ENCODE measurements at places on chromosomes 1 and 21.

GRCh38 chr1:21935891-21936365 is 1.2 kb downstream of the HSPG2 start:
- DNase-seq = no peak

GRCh38 chr21:25369524-25370300 is 237.6 kb downstream of the MRPL39 start:
- DNase-seq = no peak

DNA sequence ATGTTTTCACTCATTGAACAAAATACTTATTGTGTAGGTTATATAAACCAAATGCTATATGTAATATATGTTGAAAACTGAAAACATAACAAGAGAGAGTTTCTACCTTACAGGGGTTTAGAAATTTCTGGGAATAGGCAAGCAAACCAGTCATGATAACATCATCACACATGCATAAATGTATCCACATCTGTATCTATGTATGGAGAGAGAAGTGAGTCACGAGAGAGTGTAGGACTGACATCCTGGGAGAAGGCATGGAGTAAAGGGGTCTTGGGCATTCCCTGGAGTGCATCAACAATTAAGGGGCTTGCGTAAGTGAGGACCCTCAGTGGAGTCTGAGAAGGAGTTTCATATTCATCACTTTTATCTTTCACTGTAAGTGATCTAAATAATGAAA is 65.5 kb downstream of the PCNX2 start:
- DNase-seq = no peak

GRCh38 chr1:214615871-214616270 is 12.9 kb downstream of the CENPF start:
- DNase-seq = no peak

GRCh38 chr1:180542113-180542837 is 16.5 kb upstream of the OVAAL start:
- DNase-seq = no peak

DNA sequence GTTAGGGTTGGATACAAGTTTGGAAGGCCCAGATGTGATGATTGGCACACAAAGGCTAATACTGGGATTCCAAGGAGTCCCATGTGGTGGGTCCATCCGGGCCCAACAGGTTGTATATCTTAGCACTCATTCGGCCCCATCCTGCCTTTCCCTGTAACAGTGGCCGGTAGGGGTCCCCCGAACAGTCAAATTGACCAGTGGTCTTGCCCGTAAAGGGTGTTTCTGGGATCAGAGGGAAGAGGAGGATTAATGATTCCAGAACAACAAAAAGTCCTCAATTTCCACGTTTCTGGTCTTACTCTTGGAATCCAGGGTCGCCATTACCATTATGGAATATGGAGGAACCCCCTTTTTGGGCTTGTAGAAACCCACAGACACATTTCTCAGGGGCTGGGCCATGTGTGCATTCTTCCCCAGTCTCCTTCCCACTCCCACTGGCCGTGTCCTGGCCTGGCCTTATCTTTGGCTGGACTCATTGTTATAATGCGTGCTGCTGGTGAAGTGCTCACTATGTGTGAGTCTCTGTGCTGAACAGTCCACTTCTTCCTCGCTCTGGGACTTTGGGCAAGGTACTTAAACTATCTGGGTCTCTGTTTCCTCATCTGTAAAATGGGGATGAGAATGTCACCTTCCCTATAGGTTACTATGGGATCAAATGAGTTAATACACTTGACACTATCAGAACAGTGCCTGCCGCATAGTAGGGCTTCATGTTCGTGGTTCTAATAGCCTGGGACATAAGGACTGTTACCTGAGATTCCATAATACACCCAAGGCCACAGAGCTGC is 161.8 kb downstream of the DYRK1A start:
- DNase-seq = no peak

- no peak for DNase-seq
Measured at GRCh38 chr1:163523375-163524029, 201.7 kb downstream of the NUF2 start.

DNA sequence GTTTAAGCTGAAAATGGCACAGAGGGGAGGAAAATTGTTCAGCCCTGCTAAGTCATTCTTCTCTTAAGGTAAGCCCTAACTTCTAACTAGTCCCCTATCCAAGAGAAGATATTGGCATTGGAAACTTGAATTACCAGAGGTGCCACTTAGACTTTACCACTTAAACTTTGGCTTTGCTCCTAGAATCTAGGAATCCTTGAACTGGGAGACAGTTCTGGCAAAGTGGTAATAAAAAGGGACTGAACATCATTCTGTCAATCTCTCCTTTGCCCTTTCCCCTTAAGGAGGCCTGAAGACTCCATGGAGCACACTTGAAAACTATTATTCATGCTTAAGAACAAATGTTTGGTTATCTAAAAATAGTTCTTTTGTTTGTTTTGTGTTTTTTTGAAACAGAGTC is 8.4 kb downstream of the ATP1A4 start:
- DNase-seq = no peak

DNA sequence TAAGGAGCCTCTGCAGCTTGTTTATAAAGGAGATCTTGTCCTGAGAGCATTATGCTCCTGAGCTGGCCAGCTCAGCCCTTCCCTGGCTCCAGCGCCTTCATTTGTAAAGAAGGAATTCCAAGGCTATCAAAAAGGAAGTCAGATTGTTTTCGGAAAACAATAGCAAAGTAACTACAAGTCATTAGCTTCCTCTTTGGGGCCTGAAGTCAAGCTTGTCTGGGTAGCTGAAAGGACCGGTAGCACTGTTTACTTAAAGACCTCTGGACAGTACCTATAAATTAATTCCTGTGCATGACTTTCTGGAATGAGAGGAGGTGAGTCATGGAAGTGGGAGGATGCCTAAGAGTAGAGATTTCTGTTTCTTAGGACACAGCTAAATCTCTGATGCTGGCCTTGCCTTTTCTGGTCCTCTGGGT is 20.7 kb upstream of the GJA5 start:
- DNase-seq = no peak

GRCh38 chr1:45007311-45007710 is 3.8 kb downstream of the HECTD3 start:
- DNase-seq = no peak

GRCh38 chr21:36288651-36289243 is 31.2 kb upstream of the MORC3 start:
- no peak for DNase-seq

DNA sequence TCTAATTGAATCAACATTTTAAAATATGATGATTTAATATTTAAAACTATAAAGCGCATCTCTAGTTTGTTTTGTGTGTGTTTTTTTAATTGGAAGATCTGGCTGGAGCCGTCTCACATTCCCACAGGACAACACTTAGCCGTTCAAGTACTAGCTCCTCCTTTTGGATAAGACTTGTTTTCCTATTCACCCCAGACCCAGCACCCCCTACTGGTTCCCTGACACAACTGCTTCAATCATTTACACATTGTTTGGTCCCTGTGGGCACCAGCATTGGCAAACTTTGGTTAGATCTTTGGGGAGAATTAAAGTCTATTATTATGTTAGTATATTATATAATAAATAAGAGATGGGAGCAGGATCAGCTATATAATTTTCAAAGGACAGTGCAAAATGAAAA is 34.5 kb downstream of the TYW3 start:
- DNase-seq = no peak

GRCh38 chr1:223048026-223048425 is 95.0 kb downstream of the TLR5 start:
- no peak for DNase-seq

GRCh38 chr21:45889961-45890360 is 91.6 kb upstream of the COL6A1 start:
- no peak for DNase-seq

DNA sequence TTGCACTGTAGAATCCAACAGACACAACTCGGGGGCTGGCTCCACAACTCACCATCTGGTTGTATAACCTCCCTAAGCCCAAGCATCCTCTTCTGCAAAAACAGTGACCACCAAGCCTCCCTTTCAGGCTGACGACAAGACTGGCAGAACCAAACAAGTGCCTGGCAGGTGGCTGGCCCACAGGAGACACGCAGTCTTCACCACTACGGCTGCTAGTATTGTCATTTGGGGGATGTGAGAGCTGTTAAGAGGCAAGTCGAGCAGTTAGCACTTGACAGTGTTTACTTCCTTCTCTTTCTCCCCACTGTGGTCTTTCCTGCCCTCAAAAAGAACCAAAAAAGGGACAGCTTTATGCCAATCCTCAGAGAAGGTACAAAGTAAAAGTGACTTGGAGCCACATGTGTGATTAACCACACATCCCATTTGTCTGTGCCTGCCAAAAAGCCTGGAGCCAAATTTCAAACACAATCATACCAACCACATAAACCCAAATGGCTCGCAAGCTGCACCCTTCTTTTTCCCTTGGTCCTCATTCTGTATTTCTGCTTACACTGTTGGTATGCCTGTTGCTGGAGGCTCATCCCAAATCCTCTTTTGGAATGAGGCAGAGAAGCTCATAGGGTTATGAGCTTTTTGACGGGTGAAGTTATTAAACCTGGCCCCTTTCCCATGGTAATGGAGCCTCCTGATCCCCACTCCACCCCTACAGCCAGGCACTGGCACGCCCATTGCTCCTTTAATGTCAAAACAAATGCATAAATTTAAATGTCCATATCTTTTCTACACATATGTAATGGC is 94.1 kb downstream of the TGFBR3 start:
- no peak for DNase-seq

DNA sequence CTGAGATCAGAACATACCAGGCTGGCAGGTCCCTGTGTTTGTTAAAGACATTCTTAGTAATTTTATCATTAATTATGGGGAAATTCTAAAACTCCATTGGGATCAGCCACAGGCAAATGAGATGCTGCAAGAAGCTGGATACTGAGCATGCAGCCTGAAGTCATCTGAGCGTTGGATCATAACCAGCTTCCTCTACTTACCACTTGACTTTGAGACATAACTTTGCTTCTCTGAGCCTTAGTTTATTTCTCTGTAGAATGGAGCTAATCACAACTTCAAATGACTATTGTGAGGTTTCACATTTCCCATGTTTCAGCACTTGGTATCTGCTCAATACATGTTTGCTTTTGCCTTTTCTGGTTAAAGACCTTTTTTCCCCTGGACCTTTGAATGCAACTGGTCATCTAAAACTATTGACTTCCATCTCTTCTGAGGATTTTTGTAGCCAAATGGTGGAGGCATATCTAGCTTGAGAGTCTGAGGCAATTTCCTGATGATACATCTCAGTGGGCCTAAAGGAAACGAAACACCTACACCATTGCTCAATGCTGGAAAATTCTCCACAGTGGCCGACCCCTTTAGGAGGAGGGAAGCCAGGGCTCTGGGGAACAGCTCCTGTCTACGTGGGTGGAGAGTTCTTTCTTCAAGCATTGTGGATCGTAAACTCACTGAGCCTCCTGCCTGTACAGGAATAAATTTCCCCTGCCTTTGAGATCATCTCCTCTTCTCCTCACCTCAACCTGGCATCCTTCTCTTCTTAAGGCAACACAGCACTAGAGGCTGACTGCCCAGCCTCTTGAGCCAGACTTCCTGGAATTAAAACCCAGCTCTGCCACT is 109.1 kb upstream of the HOOK1 start:
- DNase-seq = no peak

GRCh38 chr1:38560457-38560856 is 299.1 kb downstream of the RRAGC start:
- DNase-seq = no peak

DNA sequence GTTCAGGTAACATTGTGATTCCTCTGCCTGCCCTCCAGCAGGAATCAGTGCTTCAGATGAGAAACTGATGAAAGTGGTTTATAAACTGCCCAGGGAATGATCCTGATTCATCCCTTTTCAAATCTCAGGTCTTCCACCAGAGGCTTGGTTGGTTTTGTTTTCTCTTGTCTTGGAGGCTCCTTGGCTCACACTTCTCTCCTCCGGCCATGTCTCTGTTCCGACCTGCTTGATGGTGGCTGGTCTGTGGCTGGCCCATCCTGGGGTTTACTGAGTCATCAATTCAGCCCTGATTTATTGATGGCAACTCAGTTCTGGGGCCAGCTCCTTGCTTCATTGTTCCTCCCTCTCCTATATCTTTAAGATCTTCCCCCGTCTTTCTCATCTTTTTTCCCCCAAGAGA is 56.6 kb upstream of the SLC2A1 start:
- DNase-seq = no peak

DNA sequence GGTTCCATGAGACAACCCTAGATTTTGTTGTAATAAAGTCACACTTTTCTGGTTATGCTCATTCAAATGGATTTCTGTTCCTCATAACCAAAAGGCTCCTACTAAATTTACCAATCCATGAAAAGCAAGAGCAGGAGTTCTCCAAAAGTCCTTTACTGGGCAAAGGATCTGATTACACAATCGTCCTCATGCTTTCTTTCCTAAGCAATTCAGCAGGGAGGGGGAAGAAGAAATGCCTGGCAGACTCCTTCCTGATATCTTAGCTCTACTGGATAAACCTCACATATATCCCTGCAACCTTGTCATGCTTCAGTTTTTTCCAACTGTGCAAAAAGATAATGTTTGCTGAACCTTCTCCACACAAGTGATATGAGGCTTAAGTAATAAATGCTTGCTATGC is 67.6 kb upstream of the GUCA2B start:
- no peak for DNase-seq

DNA sequence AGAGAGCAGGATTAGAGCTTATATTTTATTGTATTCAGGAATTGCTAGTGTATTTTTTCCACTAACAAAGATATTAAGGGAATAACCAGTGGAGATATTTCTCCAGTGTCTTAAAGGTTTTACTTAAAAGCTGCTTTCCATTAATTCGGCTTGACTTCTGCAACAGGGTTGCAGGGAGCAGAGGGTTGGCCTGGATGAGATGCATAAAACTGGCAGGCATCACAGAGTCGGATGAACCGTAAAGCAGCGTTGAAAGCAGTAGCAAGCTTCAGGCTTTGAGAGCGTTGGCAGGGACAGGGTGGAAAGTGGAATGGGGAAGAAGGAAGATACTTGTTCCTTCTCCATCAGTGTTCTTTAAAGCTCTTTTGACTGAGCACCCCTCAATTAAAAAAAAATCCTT is 237.2 kb downstream of the LMO4 start:
- DNase-seq = no peak

DNA sequence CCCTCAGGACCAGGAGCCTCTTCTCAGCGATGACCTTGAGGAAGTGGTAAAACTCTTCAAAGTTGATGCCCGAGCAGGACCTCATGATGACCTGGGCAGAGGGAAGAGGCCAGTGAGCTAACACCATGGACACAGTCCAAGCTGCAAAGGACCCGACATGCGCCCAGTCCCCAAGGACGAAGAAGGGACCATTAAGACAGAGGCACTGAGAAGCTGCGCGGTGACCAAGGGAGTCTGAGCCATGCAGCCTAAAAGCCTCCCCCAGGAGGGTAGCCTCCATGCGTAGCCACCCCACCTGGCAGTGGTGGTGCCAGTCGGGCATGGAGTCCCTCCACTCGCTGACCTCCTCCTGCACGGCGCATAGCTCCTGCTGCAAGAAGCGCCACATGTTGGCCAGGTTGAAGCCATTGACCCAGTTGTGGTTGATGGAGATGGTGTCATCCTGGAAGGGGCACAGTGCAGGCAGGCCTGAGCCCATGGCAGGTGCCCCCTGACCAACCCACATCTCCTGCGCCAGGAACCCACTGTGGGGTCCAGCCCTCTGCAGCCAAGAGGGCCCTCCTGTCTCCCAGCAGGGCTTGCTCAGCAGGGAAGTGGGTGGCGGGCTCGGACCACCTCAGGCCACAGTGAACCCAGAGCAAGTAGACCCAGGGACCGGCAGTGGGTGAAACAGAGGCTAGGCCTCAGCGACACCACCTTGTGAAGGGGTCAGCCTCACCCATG is 2.4 kb downstream of the JMJD4 start:
- DNase-seq = no peak

All from germinal center (tissue), 1 donor.